Tibial artery (tissue), 4 donors: ENCODE measurements at places on chromosomes 2 and 18.

GRCh38 chr2:71725836-71726235 is 272.5 kb downstream of the DYSF start:
- no peak overlapping the region for H3K27ac ChIP-seq
- H3K4me3 ChIP-seq = no peak overlapping the region
- peaks cover 7% of the 10 kb centered on the region for H3K4me1 ChIP-seq
- DNase-seq = no peak
- no peaks in the 10 kb centered on the region for H3K27me3 ChIP-seq

- peak; percentile 66 for DNase-seq
- peaks cover 24% of the 10 kb centered on the region for H3K36me3 ChIP-seq
- H3K27me3 ChIP-seq = no peaks in the 10 kb centered on the region
- peak overlapping the region; percentile 85 for H3K27ac ChIP-seq
- no peak overlapping the region for H3K4me3 ChIP-seq
Observed at GRCh38 chr2:85790499-85791188, 36.9 kb downstream of the ATOH8 start.

- no peak overlapping the region for H3K4me3 ChIP-seq
- no peaks in the 10 kb centered on the region for H3K4me1 ChIP-seq
- no peak overlapping the region for H3K27ac ChIP-seq
- DNase-seq = no peak
- H3K36me3 ChIP-seq = no peaks in the 10 kb centered on the region
Observed at GRCh38 chr2:162520959-162521358, 177.0 kb downstream of the GCA start.

- H3K4me3 ChIP-seq = no peak overlapping the region
- DNase-seq = no peak
- H3K27ac ChIP-seq = no peak overlapping the region
- H3K4me1 ChIP-seq = no peaks in the 10 kb centered on the region
- no peaks in the 10 kb centered on the region for H3K27me3 ChIP-seq
Observed at GRCh38 chr2:191705084-191705483, 27.1 kb downstream of the NABP1 start.

DNA sequence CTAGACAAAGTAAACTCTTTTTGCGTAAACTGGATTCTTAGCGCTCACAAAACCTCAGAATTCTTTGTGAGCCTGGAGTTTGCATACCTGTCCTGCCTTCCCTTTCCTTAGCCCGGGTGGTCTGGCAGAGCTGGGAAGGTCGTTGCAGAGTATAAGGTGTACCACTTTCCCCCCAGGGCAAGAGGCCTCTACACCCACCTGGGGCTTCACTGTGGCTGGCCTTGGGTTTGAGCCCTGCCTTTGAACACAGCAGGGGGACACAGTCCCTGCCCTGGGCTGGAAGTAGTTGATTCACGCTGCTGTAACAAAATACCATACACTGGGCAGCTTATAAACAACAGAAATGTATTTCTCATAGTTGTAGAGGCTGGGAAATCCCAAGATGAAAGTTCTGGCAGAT is 133.9 kb downstream of the B3GNT2 start:
- H3K4me3 ChIP-seq = no peak overlapping the region
- H3K36me3 ChIP-seq = no peaks in the 10 kb centered on the region
- no peak for DNase-seq
- H3K27ac ChIP-seq = no peak overlapping the region

GRCh38 chr18:80229363-80229762 is 18.0 kb downstream of the PARD6G start:
- no peaks in the 10 kb centered on the region for H3K36me3 ChIP-seq
- H3K4me3 ChIP-seq = no peak overlapping the region
- H3K27me3 ChIP-seq = no peaks in the 10 kb centered on the region

- H3K4me1 ChIP-seq = no peaks in the 10 kb centered on the region
- no peak overlapping the region for H3K4me3 ChIP-seq
- no peaks in the 10 kb centered on the region for H3K27me3 ChIP-seq
- no peak for DNase-seq
- no peaks in the 10 kb centered on the region for H3K36me3 ChIP-seq
Observed at GRCh38 chr2:153986488-153987229, 114.9 kb downstream of the GALNT13 start.

- H3K4me1 ChIP-seq = no peaks in the 10 kb centered on the region
- DNase-seq = peak; percentile 13
Observed at GRCh38 chr2:23703037-23703582, 223.8 kb downstream of the ATAD2B start.

- H3K27me3 ChIP-seq = peaks cover 7% of the 10 kb centered on the region
- H3K36me3 ChIP-seq = no peaks in the 10 kb centered on the region
- no peak for DNase-seq
- no peaks in the 10 kb centered on the region for H3K4me1 ChIP-seq
- no peak overlapping the region for H3K27ac ChIP-seq
- no peak overlapping the region for H3K4me3 ChIP-seq
Observed at GRCh38 chr2:222283634-222284033, 15.2 kb downstream of the PAX3 start.

- no peak overlapping the region for H3K4me3 ChIP-seq
- H3K36me3 ChIP-seq = no peaks in the 10 kb centered on the region
- no peak for DNase-seq
- peaks cover 11% of the 10 kb centered on the region for H3K4me1 ChIP-seq
Observed at GRCh38 chr2:12881952-12882351, 165.2 kb downstream of the TRIB2 start.

- DNase-seq = no peak
- H3K27me3 ChIP-seq = no peaks in the 10 kb centered on the region
- no peak overlapping the region for H3K4me3 ChIP-seq
- H3K36me3 ChIP-seq = no peaks in the 10 kb centered on the region
- H3K27ac ChIP-seq = no peak overlapping the region
Observed at GRCh38 chr2:151150331-151151320, 111.0 kb downstream of the RBM43 start.

GRCh38 chr2:77866661-77867060 is 344.5 kb upstream of the LRRTM4 start:
- no peaks in the 10 kb centered on the region for H3K36me3 ChIP-seq
- H3K27ac ChIP-seq = no peak overlapping the region
- no peak for DNase-seq
- H3K4me1 ChIP-seq = no peaks in the 10 kb centered on the region
- no peak overlapping the region for H3K4me3 ChIP-seq
